ENCODE measurements at places on chromosomes 3 and 15. TPM values are rescaled to one million over a fixed set of nuclear protein-coding genes. Genes with fewer than 3 reads are reported as not detected.

DNA sequence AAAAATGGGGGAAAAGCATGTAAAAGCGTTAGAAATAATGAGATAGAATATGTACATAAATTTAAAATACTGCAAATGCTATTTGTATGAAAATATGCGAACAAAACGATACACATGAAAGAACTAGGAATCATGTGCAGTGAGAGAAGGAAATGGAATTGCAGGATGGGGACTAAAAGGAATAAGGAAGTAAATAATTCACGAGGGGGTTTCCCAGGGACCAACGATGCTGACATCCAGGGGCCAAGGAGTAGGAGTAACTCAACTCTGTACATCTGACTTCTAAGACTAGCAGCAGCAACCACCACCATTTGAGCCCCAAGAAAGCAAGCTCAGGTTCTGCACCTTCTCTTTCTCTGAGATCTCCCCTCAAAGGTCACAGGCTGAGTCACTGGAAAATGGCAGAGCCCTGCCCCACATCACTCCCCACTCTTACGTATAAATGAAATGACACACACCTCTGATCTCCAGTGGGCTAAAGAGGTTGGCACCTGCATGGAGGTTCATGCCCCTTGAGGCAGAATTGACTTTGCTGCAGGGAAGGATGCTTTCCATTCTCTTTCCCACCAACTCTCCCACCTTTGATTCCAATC, 100.0 kb upstream of the DLG1 start:
- peak; percentile 58 for ATAC-seq

DNA sequence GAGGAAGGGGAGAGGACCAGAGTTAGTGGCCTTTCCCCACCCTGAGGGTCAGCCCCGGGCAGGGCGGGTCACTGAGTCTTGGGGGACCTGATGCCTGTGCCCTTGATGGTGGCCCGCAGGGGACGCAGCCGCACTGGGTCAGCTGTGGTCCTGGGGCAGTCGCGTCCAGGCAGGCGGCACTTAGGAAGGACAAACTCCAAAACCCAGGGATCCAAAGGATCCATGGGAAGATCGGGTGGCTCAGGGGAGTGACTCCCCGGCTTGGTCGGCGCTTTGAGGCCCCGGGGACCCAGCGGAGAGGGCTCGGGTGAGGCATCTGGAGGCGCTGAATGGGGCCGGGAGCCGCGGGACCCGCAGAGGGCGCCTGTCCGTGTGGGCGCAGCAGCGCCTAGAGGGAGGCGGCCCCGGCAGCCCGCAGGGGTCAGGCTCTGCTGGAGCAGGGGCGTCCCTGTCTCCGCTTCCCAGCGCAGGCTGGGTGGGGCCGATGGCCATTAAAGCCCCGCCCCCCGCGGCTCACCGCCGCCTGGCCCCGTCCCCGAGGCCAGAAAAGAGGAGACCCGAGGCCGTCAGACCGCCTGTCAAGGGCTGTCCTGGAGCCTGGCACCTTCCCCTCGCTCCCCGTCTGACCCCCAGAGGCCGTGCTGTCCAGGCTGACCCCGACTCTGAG, 17.5 kb downstream of the CIDEC start:
- peak; percentile 70 for ATAC-seq

GRCh38 chr15:27668471-27669220, 430.5 kb downstream of the OCA2 start:
- no peak for ATAC-seq

DNA sequence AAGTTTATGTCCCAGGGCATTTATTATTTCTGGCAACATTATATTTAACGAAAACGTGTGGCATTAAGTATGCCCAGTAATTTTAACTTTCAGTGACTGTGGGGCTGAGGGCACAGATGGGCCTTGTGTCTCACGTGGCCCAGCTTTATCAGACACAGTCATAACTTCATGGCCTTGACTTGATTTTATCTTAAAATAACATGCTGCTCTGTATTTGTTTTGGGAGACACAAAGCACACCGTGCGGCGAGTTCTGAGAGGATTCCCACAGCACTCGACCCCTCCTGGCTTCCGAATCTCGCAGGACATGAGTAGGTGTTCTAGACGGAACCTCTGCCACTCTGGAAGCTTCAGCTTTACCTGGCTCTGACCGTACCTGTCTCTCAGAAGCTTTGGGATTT, 180.8 kb downstream of the ADAMTS17 start:
- ATAC-seq, result no peak

GRCh38 chr3:122975163-122975923, 52.2 kb downstream of the SEMA5B start:
- peak; percentile 76 for ATAC-seq

GRCh38 chr3:66479532-66479947, 21.3 kb downstream of the LRIG1 start:
- ATAC-seq, result peak; percentile 70

GOLIM4 gene
- 6.3 TPM for total RNA-seq

REC114 gene
- total RNA-seq, result not detected

CMTM8 gene
- total RNA-seq, result 7.2 TPM

NPAP1 gene
- not detected for total RNA-seq

GRK7 gene
- total RNA-seq, result 0.09 TPM

MAGI1 gene
- total RNA-seq, result not detected

DLL4 gene
- total RNA-seq, result not detected

CCDC13 gene
- not detected for total RNA-seq

AHSG gene
- total RNA-seq, result not detected

BCL2A1 gene
- 32.7 TPM for total RNA-seq

All from activated T-helper 17 cell treated with anti-CD3 and anti-CD28 coated beads, Interleukin-2, amount 50 U/mL, for 72 hours (primary cell).